Activated B cell treated with CpG ODN at 0.5 μM for 24 hours (primary cell): ENCODE measurements at places on chromosomes 1 and 21.

DNA sequence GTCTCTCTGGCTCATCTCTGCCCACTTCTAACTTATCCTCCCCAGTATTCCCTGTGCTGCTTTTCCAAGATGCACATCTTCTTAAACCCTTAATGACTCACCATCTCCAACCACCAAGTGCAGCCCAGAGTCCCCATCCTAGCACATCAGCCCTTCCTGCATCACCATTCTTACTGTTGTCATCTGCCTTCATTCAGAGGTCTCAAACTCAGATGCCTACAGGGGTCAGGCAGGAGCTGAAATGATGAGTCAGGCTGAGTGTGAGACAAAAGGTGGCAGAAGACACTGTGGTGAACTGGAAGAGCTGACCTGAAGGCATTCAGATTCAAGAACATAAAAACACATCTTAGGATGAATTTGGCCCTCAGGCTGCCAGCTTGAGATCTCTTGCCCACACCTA lies 34.6 kb downstream of the OLFML2B start:
- no peak for DNase-seq

DNA sequence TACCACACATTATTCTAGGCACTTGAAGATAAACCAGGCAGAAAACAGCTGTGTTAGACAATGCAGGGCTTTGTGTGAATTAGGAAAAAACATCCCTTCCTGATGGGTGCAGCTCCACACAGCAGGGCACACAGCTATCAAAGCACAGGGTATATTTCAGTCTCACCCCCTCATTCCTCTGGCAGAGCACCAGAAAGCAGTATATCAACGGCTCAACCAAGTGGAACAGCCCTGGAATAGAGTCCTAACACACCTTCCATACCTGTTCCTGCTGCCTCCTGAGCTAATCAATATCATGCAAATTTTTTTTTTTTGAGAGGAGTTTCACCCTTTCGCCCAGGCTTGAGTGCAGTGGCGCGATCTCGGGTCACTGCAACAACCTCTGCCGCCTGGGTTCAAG lies 32.1 kb downstream of the LYST start:
- no peak for DNase-seq

DNA sequence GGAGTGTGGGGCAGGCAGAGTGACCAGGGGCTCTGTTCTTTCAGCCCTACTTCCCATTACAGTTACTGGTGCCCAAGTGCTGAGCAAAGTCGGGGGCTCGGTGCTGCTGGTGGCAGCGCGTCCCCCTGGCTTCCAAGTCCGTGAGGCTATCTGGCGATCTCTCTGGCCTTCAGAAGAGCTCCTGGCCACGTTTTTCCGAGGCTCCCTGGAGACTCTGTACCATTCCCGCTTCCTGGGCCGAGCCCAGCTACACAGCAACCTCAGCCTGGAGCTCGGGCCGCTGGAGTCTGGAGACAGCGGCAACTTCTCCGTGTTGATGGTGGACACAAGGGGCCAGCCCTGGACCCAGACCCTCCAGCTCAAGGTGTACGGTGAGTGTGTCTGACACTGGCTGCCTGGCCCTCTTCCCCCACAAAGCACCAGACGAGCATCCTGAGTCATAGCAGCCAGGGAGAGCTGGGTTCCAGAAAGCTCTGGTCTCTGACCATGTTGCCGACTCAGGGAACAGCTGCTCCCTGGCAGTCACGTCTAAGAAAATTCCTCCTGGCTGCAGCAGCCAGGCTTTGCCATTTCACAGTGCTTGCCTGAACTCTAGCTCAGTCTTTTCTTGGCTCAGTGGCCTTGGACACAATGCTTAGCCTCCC lies 3.3 kb downstream of the SLAMF8 start:
- no peak for DNase-seq

GRCh38 chr1:26278724-26279455 lies 996 bp upstream of the SH3BGRL3 start:
- DNase-seq, result no peak

DNA sequence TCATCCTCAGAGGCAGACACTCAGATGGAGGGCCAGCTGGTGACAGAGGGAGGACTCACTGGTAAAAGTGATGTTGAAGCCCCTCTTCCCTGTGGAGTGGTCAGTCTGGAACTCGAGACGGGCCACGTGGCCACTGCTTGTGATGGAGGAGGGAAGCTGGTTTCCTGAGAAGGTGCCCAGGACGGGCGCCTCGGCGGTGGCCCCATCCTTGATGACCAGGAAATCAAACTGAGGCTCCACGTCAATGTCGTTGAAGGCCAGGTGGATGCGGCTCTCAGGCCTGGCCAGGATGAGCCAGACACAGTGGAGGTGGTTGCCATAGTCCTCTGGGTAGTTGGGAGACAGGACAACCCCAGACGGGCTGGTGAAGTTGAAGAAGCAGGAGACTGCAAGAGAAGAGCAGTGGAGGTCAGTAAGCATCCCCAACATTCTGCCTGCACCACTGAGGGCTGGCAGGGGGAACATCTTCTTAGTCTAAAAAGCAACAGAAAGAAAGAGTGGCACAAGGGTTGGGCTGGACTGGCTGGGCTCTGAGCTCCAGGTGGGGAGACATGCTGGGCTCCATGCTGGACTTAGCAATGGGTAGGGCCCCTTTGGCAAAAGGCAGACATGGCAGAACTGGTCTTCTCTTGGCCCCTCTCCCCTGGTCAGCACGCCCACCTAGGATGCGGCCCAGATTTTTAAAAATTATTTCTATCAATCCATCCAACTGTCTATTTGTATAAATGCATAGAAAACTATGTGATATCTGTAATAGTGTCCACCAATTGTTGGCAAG lies 120.5 kb upstream of the HMGB4 start:
- no peak for DNase-seq

GRCh38 chr1:64482720-64483119 lies 12.8 kb downstream of the CACHD1 start:
- no peak for DNase-seq

DNA sequence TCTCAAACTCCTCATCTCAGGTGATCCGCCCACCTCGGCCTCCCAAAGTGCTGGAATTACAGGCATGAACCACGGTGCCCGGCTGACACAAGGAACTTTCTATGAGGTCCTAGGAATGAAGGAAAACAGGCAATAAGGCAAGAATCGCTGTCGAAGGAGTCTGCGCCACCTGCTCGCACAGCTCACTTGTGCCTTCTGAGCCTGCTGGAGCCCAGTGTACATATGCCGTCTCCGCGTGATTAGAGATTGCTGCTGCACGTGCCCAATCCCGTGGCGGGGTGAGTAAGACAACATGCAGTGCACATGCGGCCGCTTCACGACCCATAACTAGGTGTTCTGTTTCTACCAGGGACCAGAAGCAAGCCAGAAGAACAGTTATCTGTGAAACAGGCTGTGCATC lies 24.3 kb downstream of the H3-3A start:
- DNase-seq, result no peak

GRCh38 chr1:232952514-232953499 lies 2.4 kb downstream of the NTPCR start:
- no peak for DNase-seq

DNA sequence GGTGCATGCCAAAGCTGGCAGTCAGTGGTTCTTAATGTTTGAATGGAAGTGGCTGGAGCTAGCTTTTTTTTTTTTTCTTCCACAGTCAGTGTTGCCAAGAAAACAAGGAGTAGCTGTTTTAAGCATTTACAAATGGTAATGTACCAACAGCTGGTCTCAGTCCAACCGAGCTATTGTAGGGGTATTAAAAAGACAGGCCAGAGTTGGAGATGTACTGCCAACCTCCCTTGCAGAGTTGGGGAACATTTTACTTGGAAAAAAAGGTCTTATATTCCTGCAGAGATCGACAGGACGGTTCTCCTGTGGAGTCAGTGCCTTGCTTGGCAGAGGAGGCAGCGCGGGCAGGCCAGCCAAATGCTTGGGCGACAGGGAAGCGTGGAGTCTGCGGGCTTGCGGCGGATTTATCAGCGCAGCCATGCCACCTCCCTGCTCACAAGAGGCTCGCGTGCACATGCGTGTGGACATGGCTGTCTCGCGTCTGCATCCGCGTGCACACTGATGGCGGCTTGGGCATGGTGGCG lies 338.1 kb downstream of the RPS6KC1 start:
- DNase-seq, result no peak

DNA sequence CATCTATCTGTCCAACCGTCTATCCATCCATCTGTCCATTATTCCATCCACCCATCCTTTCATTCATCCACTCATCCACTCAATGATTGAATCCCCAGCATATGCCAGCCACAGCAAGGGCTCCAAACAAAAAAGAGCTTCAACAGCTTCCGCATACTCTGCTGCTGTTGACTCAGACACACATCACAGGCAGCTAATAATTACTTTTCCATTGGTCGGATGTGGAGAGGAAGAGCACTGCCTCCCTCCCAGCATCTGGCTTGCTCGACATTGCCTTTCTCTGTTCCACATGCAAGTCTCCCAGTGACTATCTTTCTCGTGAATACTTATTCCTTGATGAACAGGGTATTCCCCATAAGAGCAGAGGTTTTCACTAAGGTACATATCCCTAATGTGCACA lies 176.5 kb downstream of the HIVEP3 start:
- no peak for DNase-seq

DNA sequence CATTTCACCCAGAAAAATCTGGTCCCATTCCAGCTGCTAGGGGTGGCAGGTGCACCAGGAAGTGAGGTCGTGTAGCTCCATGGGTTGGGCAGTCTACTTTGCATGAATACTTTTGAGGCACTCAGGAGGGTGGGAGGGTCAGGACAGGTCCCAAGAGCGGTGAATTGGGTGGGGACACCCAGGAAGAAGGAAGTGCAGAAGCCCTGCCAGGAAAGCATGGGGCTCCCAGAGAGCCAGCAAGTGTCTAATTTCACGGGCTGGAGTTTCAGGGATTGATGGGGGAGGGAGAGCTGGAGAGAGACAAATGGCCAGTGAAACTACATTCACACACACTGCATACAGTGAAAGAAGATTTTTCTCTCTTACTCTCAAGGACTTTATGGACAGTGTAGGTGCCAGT lies 137.8 kb downstream of the GALNT2 start:
- no peak for DNase-seq

GRCh38 chr1:240931031-240931430 lies 319.1 kb upstream of the GREM2 start:
- DNase-seq, result no peak

- DNase-seq, result no peak
Measured at GRCh38 chr1:186927884-186928283, 99.1 kb downstream of the PLA2G4A start.

GRCh38 chr1:63779338-63780211 lies 5.8 kb downstream of the ROR1 start:
- no peak for DNase-seq

- no peak for DNase-seq
Measured at GRCh38 chr1:45488666-45489377, 2.1 kb downstream of the TESK2 start.

GRCh38 chr1:150162582-150162861 lies 12.8 kb downstream of the PLEKHO1 start:
- no peak for DNase-seq

GRCh38 chr21:17370916-17371315 lies 141.9 kb upstream of the CXADR start:
- no peak for DNase-seq

DNA sequence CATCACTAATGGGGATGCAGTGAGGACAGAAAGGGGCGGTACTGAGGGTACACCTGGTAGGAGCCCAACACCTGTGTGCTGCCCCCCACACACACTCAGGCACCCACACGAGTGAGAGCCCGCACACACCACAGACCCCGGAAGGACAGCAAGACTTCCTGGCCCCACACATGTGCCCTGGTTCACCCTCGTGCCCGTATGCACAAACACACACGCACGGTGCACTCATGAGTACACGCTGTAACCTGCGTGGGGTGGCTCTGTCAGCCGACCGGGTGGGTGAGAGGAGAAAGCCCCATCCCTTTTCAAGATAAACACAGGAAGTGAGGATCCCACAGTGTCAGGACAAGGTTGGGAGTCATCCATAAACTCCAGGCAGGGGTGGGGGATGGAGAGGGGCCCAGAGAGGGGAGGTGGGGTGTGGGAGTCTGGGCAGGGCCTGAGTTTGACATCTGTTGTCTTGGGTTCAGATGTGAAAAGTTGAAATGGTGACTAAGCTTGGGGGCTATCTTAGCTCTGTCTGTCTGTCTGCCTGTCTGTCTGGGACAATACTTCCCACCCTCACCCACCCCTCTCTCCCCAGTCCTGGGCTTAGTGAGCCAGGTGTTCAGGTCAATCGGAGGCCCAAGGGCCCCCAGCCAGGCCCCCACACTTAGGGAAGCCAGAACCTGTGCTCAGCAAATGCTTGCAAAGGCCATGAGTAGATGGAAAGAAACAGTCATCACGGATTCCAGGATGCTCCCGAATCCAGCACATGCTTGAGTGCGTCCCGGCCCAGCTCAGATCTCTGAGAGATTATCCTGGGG lies 119.8 kb upstream of the ZBTB40 start:
- DNase-seq, result no peak

DNA sequence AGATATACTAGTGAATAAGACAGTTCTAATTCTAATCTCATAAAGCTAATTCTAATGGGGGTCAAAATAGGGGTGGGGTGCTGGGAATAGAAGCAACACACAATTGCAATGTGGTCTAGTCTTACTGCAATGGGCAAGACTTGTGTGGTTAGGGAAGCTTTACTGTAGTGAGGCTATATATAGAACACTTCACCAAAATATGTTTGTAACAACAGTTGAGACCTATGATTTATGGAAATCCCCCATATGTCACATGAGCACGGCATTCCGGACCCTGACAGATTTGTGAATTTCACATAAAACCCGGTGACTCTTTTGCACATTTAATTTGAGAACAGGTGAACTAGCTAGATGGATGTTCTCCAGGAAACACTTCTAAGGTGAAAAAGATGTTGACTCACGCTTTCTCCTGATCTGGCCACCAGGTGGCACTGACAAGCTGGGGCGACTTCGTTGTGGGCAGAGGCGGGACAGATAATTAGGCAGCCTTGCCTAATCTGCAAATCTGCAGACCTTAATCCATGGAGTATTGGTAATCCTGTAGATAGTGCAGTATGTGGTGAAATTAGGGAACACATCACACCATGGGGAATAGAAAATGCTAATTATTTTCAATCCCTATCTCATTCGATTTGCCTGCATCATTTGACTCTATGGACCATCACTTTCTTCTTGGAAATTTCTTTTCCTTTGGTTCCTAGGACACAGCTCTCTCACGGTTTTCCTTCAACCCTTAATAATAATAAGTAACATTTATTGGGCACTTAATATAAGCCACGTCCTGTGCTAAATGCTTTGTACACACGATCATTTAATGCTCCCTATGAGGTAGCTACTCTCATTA lies 37.7 kb downstream of the KIAA0040 start:
- DNase-seq, result peak; percentile 55

DNA sequence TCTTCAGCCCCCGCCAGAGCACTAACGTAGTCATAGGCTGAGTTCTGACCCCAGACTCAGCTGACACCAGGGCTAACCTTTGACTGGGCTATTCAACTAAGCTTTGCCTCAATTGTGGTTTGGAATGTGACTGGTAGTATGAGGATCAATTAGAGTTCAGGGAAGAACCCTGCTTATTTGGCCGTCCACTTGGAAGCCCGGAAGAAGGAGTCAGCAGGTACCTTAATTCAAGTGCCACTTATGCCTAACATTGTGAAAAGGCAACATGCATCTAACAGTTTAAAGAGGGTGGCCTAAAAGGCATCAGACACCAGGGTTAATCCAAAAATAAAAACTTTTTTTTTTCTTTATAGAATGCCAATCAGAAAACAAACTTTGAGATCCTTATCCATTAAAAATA lies 92.3 kb downstream of the BEND5 start:
- no peak for DNase-seq

- no peak for DNase-seq
Measured at GRCh38 chr21:44267655-44268142, 6.0 kb upstream of the DNMT3L start.
